ENCODE measurements at places on chromosomes 3 and 15. TPM values are rescaled to one million over a fixed set of nuclear protein-coding genes. Genes with fewer than 3 reads are reported as not detected.

GRCh38 chr15:47553947-47554346 is 163.4 kb upstream of the SEMA6D start:
- no peak for DNase-seq
- H3K4me1 ChIP-seq, result no peaks in the 10 kb centered on the region
- no peak overlapping the region for H3K4me3 ChIP-seq
- H3K27ac ChIP-seq, result no peak overlapping the region
- no peaks in the 10 kb centered on the region for H3K27me3 ChIP-seq
- no peaks in the 10 kb centered on the region for H3K36me3 ChIP-seq

DNA sequence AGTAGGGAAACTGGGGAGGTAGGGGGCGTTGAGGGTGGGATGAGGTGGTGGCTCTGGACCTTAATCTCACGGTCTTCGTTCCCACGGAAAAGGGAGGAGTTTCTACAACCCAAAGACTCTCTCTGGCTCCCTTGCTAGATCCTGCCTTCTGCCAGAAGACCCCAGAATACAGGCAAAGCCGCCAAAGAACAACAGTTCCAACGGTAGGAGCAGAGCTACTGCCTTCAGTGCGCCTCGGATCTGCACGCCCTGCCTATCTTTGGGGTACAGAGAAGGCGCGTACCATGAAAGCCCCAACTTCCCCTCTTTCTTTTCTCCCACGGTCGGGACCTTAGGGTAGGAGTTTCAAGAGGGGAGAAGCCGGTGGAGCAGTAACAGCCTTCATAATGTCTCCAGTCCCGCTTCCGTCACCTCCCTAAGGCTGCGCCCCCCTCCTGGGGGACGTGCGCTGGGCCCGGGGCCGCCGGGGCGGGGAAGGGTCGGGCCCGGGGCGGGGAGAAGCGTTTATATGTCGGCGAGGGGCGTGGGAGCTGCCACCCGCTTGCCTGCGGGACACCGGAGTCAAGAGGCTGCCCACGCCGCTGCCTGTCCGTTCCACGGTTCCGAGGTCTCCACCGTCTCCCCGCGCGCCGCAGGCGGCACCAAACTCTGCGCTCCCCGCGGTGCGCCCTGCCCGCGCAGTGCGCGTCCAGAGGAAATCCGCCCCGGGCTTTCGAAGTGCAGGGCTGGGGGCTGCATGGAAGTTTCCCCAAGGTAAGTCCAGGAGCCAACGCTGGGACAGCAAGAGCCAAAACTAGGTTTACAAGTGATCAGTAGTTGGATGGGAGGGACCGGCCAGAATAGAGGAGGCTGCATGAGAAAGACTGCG is at the start of gene COL6A6:
Gene COL6A6 (plus strand): TSS at position 533 of the 868 bp plus-strand sequence. CDS start 43,188 bp downstream, outside the sequence.
- no peak for DNase-seq
- H3K36me3 ChIP-seq, result no peaks in the 10 kb centered on the region
- H3K4me1 ChIP-seq, result no peaks in the 10 kb centered on the region
- H3K4me3 ChIP-seq, result no peak within 1 kb of the TSS
- no peak within 1 kb of the TSS for H3K27ac ChIP-seq
- peaks cover 40% of the 10 kb centered on the region for H3K27me3 ChIP-seq

The DUOXA1 gene
- total RNA-seq, result not detected

The FBLN2 gene
- total RNA-seq, result not detected

All from activated CD4-positive, alpha-beta T cell treated with anti-CD3 and anti-CD28 coated beads, Interleukin-2, amount 10 ng/mL, durations not matched to agents 24 days and 14 days (primary cell).